Choroid plexus epithelial cell (primary cell): ENCODE measurements at places on chromosomes 3 and 15.

DNA sequence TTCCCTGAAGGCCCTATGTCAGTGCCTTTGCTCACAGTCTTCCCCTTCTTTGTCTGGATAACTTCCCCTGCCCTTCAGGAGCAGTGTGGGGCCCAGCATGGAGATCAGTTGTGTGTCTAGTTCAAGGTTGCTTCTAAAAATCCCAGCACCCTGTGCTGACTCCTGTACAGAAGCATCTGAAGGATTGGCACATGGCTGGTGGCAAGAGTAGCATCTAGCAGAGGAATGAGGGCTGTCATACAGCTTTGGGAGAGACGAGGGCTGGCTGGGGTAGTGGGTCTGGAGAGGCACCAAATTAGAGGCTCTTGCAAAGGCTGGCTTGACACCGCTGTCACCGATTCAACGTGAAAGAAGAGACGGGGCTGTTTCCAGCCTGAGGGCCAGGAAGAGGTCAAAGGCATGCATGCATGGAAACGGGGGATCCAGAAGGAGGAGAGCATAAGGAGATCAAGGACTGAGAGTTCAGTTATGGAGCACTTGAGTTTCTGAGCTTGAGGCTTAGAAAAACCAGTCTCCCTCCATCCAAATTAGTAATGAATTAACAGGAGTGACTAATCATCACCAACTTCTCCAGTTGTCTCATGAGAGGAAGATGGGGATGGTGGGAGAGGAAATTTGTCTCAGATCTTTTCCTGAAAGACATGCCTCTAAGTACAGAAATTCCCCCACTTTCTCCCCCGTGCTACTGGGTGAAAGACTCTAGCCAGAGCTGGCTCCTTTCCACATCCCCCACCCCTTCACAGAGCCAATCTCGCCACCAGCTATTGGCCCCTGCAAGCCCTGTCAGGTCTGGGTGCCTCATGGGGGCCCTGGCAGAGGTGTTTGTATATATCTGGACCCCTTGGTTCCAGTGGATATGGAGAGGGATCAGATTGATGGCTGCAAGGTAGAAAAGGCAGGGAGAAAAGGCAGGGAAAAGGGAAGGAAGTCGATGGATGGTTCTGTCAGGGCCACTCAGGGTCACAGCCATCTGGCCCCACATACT lies 45.9 kb downstream of the SLCO2A1 start:
- no peak for DNase-seq

- DNase-seq, result no peak
These were observed 2.0 kb upstream of the ZNF710 start for GRCh38 chr15:89998923-89999675.

- DNase-seq, result no peak
These were observed 187.8 kb downstream of the TUSC7 start for GRCh38 chr3:116897382-116897781.

DNA sequence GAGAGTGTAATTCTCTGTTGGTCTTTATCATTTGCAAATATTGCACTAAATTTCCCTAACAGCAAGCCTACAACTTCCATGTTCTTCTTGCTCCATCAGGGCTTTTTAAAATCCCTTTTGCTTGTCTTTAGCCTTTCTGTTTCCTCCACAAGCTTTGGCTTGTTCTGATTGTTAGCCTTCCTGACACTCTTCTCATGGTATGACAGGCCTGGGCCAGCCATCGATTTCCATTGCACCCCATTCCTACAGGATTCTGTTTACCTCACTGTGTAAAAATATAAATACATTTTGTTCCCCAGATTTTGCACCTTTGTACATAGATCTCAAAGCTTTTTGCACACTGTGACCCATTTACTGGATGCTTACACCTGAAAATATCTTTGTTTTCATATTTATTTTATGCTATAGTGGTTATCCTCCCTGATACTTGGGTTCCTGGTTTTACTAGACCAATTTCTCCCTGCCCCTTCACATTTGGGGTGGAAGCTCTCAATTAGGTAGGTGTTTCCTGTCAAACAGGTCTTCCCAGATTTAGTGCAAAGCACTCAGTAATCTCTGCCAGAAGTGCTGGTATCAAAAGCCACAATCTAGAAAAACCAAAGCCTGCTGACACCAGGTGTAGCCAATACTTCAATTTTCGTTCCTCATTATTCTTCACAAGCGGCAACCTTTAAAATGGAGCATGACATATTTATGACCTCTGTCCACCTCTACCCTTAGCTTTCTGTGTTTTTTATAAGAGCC lies 57.9 kb upstream of the PPP2R3A start:
- DNase-seq, result no peak

DNA sequence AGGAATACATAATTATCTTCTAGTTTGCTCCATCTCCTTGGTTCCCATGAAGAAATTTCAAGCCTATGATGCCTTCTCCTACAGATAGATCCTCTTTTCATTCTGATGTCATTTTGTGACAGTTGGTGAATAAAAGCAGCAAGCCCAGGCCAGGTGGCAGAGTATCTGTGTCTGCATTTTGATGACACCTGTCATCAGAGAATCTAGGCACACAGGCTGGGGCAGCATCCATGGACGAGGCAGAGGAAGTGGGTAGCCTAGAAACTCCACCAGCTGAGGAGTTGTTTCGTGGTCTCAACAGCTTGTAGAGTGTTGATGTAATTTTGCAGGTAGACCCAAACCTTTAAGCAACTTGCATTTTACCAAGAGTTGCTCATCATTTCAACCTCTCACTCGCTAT lies 269.8 kb downstream of the FEZF2 start:
- DNase-seq, result no peak

GRCh38 chr15:57563416-57563815 lies 28.3 kb upstream of the MYZAP start:
- no peak for DNase-seq

DNA sequence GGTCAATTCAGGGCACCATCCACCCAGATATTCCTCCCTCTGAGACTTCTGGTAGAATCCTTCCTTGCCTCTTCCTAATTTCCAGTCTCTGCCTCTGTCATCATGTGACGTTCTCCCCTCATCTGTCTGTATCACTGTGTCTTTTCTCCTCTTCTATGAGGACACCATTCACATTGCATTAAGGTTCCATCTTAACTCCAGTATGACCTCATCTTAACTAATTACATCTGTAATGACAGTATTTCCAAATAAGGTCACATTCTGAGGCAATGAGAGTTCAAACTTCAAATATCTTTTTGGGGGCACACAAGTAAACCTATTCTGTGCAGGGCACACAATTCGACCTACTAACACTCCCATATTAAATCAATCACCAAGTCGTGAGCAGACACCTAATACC lies 169.7 kb downstream of the FHIT start:
- no peak for DNase-seq

- no peak for DNase-seq
These were observed 87.8 kb upstream of the MANF start for GRCh38 chr3:51297333-51297732.

- no peak for DNase-seq
These were observed 276.1 kb downstream of the AGBL1 start for GRCh38 chr15:86355801-86356200.

GRCh38 chr15:38253351-38253781 lies 730 bp downstream of the SPRED1 start:
- DNase-seq, result peak; percentile 71
